Spinal cord (tissue), 10 donors: ENCODE measurements at places on chromosomes 16 and 17. TPM values are rescaled to one million over a fixed set of nuclear protein-coding genes. Genes with fewer than 3 reads are reported as not detected.

The GRAP gene
- total RNA-seq = 5.1 TPM

The QRICH2 gene
- 7.5 TPM for total RNA-seq

The IL34 gene
- 13.4 TPM for total RNA-seq

The CRYBA1 gene
- not detected for total RNA-seq

The NPIPA8 gene
- total RNA-seq = 7.6 TPM

The XAF1 gene
- total RNA-seq = 16.7 TPM

The SHISA6 gene
- 15.5 TPM for total RNA-seq

The SLC35G6 gene
- total RNA-seq = not detected

The CTRB1 gene
- not detected for total RNA-seq

The SNAI3 gene
- total RNA-seq = 0.30 TPM

GRCh38 chr17:36463916-36464764, 22.3 kb upstream of the ZNHIT3 start:
- DNase-seq = no peak

- DNase-seq = no peak
Measured at GRCh38 chr17:3738562-3739295, 15.0 kb downstream of the HASPIN start.

- DNase-seq = no peak
Measured at GRCh38 chr16:23222929-23223328, 40.4 kb downstream of the SCNN1G start.

DNA sequence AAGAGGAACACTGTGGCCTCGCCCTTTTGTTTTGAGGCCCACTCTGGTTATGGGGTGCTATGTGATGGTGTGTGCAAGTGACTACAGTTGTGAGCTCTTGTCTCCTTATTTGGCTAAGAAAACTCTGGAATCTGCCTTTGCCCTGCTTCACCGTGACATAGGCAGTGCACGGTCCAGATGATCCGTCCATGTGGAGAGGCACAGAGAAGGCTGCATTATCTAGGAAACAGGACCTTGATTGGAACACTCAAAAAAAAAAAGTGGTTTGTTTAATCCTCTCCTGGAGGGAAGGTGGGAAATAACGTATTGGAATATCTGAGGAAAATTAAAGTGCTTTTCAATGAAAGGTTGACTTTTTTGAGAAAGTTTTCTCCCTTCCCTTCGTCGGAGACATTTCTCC, 233.3 kb downstream of the CHD9NB start:
- no peak for DNase-seq

GRCh38 chr17:44733753-44734152, 25.0 kb upstream of the ADAM11 start:
- DNase-seq = peak; percentile 47

- no peak for DNase-seq
Measured at GRCh38 chr16:2013527-2013926, 3.9 kb upstream of the ZNF598 start.
